NCI-H1930 (cell line): ENCODE measurements at places on chromosomes 6 and 20.

GRCh38 chr20:49914310-49915117, 815 bp downstream of the SPATA2 start:
- no peak for DNase-seq

- no peak for DNase-seq
These were observed 9.3 kb upstream of the JPH2 start for GRCh38 chr20:44196271-44196670.

DNA sequence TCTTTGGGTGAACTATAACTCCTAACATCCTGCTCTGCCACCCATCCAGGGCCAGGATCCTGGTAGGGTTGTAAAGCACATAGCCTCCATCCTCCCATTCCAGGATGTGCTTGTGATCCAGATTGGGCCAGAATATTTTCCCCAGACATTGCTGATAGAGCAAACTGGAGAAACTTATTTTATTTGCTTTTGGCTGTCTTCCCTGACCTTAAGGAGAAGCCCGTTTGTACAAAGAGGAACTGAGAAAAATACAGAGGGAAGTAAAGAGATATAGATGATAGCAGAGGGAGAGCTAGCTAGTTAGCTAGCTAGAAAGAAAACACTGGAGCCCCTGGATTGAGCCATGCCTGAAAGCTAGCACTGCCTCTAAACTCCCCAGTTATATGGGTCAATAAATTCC, 9.0 kb upstream of the HDAC2 start:
- DNase-seq = no peak

- no peak for DNase-seq
These were observed 152.7 kb upstream of the BMP2 start for GRCh38 chr20:6614836-6615235.

DNA sequence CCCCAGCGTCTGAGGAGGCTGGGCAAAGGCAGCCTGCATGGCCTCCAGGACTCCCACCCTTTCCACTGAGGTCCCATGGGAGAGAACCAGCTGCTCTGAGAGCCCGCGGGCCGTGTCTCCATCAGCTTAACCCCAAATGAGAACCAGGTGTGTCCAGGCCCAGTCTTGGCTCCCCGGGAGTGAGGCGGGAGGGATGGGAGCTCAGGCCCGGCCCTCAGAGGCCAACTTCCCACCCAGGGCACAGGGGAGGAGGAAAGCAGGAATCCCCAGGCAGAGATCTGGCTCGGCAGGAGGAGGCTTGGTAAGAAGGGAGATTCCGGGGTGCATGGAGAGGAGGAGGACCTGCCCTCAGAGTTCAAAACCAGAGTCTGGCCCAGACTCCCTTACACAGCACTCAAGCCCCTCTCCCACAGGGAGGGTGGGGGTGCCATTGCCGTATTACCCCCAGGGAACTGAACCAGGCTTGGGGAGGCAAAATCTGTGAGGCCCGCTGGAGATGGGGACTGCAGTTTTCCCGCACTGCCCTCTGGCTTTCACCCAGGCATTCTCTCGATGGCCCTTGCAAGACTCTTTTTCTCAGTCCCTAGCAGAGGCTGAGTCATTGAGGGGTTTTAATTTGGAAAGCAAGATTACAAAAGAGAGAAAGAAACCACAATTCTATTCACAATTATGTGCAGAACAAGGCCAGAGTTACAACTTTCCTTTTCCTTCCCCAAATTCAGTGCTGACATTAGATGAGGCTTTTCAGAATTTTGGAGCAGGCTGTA, 17.1 kb downstream of the FOXF2 start:
- DNase-seq = no peak

DNA sequence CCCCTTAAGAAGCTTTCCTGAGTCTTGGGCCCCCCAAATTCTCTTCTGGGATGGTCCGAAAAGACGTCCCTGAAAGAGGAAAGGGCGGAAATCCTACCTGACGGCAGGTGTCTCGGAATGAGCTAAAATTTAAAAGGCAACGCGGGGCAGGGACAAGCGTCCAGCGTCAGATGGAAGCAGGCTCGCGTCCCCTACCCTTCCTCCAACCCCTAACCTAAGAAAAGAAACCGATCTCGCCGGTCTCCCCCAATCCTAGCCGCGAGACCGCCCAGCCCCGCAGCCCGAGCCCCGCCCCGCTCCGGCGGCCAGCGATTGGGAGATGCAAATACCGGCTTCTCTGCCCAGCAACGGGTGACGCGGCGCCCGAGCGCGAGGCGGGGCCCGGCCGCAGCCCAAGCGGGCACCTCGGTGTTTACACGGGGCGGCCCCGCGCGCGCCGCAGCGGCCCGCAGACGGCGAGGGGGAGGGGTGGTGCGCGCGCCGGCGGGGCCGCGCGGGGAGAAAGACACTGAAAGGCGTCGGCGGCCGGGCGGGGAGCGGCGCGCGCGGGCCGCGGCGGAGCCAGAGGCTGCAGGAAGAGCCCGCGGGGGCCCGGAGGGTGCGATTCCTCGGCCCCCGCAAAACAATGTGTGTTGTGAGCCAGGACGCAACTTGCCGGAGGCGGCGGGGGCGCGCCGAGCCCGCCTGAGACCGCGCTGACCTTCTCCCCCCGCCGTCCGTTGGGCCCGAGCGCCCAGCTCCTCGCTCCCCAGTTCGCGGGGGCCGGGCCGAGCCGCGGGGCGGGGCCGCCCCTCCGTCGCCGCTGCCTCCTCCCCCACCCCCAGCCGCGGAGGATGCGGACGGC, at the start of gene SOX12:
TSS of gene SOX12 (plus strand) at position 508 of the 844 bp plus-strand sequence. CDS start 373 bp downstream, outside the sequence.
- DNase-seq = peak; percentile 93
